ENCODE measurements at places on chromosomes 16 and 17.

- DNase-seq: no peak
Observed at GRCh38 chr17:52648995-52649394, 490.5 kb upstream of the CA10 start.

DNA sequence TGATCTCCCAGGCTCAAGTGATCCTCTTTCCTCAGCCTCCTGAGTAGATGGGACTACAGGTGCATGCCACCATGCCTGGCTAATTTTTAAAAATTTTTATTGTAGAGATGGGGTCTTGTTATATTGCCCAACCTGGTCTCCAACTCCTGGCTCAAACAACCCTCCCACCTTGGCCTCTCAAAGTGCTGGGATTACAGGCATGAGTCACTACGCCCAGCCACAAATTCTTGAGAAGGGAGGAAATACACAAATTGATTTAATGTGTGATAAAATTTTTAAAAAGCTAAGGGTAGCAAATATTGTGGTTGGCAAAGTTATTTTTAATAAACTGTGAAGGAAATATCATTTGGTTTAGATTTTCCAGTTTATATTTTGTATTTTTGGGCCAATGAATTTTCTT lies 9.6 kb downstream of the ITGAD start:
- DNase-seq: no peak

- DNase-seq: no peak
Observed at GRCh38 chr16:57984443-57985203, 13.7 kb upstream of the CNGB1 start.

- no peak for DNase-seq
Observed at GRCh38 chr17:45384047-45384788, 48.5 kb downstream of the ARHGAP27 start.

DNA sequence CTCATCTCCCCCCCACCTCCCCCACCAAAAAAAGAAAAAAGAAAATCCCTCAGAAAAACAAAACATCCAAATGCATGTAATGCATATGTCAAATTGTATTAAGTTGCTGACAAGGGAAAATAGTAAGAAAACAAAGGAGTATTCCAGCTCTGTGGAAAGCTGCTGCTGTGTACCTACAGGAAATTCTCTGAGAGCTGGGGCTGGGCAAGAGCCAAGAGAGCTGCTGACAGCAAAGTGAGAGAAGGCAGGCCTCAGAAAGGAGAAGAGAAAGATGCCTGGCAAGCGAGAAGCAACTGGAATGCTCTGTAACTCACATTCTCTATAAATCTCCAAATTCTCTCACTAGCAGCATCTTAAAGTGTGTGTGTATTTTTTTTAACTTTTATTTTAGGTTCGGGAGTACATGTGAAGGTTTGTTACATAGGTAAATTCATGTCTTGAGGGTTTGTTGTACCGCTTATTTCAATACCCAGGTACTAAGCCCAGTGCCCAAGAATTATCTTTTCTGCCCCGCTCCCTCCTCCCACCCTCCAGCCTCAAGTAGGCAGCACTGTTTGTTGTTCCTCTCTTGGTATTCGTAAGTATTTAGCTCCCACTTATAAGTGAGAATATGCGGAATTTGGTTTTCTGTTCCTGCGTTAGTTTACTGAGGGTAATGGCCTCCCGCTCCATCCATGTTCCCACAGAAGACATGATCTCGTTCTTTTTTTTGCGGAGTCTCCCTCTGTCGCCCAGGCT lies 24.4 kb downstream of the CNTROB start:
- DNase-seq: no peak

DNA sequence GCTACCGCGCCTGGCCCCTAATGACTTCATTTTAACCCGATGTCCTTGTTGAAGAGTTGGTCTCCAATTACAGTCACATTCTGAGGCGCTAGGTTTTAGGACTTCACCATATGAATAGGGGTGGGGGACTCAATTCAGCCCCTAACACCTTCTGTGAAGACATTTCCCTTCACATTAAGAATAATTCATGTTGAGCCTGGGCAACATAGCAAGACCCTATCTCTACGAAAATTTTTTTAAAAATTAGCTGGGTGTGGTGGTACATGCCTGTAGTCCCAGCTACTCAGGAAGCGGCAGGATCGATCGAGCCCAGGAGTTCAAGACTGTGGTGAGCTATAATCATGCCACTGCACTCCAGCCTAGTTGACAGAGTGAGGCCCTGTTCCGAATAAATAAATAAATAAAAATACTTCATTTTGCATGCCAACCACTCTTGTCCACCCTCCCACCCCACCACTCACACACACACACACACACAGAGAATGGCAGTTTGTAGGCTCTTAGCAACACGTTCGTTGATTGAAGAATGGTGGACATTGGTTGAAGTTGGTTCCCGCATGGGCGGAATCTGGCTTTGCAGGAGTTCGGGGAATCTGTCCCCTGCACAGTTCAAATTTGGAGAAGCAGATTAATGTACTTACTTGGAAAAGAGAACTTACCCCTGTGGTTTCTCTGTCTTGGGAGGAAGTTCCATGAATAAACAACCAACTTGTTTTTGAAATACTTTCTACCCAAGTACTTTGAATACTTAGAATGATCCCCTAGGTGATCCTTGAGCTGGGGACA lies 27.8 kb upstream of the TVP23A start:
- DNase-seq: no peak

DNA sequence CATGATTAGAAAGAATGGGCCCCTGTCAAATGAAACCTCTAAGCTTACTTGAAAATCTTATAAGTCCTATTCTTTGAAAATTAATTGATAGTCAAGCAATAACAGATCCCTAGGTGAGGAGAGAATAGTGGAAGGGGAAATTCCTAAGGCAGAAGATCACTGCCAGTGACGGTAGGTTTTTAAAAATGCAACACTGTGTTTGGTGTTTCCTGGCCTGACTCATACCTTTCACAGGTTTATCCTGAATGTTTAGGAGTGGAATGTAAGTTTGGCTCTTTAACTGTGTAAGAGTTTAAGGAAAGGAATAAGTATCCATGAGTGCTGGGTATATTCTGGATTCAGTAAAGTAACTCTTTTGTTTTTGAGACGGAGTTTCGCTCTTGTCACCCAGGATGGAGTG lies 23.8 kb downstream of the HAPSTR1 start:
- no peak for DNase-seq

DNA sequence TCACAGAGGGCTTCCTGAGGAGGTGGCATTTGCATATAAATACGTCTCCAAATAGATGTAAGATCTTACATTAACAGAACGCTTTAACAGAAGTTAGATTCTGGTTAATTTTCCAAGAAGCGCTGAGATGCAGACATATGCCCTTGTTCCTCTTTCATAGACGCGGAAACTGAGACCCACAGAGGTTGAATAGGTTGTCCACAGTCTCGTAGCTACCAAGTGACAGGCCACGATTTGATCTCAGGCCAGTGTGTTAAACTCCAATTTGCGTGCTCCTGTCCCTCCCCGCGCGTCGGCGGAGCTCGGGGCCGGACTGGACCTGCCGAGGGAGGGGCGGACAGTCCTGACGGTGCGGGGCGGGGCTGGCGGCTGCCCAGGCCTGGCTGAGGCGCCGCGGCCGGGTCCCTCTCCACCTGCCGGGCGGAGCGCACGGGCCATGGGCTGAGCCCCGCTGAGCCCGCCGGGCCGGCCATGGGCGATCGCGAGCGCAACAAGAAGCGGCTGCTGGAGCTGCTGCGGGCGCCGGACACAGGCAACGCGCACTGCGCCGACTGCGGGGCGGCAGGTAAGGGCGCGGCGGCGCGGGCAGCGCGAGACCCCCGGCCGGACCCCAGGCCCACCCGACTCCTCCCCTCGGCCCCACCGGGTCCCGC lies at the start of gene ADAP2:
Gene ADAP2 (plus strand): TSS at position 402 of the 653 bp plus-strand sequence. CDS start 70 bp downstream, at position 472.
- DNase-seq: no peak

DNA sequence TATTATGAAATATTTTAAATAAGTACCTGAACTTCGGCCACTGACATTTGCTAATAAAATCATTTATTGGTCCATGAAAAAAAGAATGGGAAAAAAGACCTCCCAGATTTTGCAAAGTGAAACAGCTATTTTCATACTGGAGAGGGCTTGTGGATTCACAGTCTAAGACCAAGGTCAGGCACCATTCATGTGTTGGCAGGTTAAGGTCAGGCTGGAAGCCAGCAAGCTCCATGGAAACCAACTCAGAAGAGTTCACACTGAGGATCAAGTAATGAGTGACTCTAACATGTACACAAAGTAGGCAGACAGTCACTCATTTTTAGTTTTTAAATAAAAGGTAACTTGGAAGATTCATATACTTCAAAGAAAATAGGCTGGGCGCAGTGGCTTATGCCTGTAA lies 3.4 kb downstream of the DNAJA2 start:
- DNase-seq: no peak

GRCh38 chr16:87390641-87391323 lies 1.4 kb upstream of the MAP1LC3B start:
- no peak for DNase-seq

DNA sequence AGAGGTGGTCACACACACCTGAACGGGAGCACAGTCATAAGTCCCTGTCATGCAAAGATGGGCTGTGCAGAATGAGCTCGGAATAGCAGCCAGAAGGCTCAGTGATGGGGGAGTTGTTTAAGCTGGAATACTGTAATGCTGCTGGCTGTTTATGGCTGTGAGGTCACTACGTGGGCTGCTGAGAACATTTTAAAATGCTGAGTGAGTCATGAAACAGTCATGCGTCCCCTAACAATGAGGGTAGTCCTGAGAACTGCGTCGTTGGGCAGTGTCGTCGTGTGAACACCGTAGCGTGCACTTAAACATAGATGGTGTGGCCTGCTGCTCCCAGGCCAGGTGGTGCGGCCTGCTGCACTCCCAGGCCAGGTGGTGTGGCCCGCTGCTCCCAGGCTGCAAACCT lies 39.7 kb downstream of the TBCD start:
- DNase-seq: peak; percentile 33

DNA sequence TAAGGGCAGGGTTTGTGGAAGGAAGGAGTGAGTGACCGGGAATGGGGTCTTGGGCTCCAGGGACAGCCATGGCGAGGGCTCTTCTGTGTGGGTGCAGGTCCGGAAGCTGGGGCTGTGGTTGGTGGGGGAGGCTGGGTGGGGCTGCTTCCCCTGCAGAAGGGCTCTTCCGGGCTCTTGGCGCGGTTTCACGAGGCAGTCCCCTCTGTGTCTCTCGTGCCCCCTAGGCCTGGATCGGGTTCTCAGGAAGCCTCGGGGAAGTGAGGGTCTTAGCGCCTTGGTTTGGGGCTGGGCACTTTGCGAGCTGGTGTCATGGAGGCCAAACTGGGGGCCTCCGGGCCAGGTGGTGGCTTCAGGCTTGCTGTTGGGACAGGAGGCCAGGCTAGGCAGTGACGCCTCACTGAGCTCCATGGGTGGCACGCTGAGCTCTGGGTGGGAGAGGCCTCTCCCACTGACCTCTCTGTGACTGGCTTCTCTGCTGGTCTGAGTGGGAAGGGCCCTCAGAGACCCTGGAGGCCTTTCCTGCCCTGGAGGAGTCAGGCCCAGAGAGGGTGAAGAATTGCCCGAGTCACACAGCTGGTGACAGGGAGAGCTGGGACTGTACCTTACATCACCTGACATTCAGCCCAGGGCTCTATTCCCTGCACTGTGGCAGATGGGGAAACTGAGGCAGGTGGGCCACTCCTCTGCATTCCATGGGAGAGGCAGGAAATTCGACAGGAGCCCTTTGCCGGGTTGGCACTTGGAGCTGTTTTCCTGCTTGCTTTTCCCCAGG lies 8.2 kb downstream of the ADCY7 start:
- DNase-seq: no peak

GRCh38 chr16:2904100-2904921 lies 7.4 kb upstream of the FLYWCH1 start:
- DNase-seq: no peak

DNA sequence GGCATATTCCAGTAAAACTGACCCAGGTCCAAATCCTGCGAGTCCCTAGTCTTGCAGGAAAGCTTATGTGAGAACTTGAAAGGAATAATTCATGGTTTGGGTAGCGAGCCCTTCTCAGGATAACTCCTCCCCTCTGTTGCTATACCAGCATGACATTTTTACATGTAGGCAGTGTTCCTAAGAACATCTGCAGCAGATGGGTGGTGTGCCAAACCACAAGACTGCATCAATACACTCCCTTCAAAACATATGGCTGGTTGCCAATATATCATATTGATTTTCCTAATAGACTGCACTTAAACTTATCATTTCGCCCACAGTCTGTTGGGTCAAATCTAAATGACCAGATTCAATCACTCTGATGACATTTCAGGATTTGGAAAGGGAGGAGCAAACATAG lies 19.9 kb downstream of the PSME3IP1 start:
- DNase-seq: no peak

DNA sequence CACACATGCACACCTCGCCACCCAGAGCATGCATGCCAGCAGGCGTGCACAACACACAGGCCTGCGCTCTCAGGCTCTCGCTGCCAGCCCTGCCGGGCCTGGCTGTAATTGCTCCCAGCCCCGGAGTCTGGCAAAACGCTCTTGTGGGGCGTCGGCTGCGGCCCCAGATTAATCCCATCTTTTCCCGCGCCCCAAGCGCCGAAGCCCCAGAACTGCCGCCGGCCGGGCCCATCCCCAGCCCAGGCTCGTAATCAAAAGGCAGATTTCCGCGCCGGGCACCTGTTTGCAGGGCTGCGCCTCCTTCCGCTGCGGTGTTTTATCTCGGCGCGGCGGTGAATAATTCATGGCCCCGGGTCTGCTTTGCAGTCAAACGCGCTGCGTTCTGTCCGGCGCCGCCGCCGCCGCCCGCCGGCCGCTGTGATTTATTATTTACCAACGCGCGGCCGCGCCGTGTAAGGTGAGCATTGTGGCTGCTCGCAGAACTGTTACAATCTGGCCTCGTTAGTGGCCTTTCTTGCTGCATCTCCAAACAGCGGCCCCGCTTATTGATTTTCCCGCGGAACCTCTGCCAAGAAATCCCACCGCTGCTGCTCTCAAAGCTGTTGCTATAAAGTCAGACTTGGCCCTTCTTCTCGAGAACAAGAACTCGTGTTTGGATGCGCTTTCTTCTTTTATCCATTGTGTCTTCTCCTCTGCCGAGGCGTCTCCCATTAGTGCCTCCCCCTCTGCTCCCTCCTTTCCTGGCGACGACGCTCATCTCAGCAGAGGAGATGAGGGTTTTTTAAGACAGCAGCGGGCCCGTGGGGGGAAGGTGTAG lies 126.1 kb downstream of the IRX5 start:
- no peak for DNase-seq

- DNase-seq: peak; percentile 71
Observed at GRCh38 chr17:7750321-7750821, 32.8 kb downstream of the DNAH2 start.

DNA sequence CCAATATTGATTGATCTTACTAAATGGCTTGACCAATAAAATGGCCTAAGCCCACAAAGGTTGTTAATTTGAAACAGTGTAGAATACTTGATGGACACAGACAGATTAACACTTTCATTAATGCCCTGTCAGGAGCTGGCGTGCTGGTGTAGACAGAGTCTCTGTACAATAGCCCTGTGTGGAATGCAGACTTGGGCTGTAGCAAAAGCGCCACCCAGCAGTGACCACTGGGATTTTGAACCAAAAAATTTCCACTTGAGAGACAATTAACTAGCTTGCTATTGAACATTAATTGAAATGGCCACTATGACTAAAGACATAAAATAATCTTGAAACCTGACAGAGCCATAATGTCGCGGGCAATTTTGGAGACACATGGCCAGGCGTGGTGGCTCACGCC lies 19.7 kb upstream of the GUCY2D start:
- DNase-seq: no peak

All from AG04449 (cell line).